ENCODE measurements at places on chromosomes 12 and 14.
A peak's percentile ranks its signal among the peaks of the same experiment; 100 is the strongest.

DNA sequence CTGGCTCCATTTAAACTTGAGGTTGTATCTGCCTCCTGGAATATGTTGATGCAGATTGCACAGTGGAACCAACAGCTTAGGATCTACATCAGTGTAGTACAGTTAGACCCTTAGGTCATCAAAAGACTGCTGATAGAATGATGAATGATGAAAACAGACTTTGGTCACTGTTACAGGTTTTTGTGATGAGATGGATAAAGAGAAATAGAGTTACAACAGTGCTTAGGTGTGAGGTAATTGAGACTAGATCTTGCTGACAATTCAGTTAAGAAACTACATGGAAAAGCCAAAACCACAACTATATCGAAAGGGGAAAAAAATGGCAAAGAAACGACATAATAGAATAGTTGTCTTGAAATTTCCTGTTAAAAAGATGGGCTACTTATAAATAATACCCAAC lies 145.7 kb upstream of the LMNTD1 start:
- DNase-seq, result no peak

DNA sequence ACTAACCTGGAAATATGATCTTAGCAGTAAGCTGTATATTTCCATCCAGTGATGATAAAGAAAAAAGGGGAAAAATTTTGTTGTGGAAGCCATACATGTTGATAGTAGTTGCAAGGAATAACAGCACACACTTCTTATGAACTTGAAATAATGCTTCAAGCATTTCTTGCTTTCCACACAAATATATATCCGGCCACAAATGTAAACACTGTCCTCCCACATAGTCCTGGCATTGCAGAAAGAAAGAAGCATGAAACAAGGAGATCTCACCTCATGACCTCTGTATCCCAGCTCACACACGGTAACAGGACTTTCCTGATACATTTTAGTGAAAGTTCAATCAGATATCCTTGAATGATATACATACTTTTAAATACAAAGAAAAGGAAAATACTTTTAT lies 56.0 kb downstream of the LLPH start:
- no peak for DNase-seq

- no peak for DNase-seq
Measured at GRCh38 chr14:102472791-102473150, 36.8 kb downstream of the ANKRD9 start.

DNA sequence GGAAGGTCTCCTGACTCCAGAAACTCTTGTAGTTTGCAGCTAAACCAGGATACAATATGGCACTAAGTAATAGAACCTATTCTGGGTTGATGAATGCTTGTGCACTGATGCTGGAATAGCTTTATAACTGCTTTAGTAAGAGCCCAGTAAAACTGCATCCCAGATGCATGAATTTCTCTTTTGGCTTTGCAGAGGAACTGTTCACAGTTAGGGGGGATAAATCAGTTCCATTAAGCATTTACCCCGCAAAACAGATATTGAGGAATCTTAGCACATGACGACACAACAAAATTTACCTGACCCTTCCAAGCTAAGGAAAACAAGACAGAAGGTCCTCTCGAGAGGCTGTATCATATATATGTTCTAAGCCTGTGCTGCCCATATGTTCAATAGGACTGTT lies 457.4 kb downstream of the FOXG1 start:
- DNase-seq, result no peak

- no peak for DNase-seq
Measured at GRCh38 chr12:88909510-88909909, 329.2 kb upstream of the KITLG start.

DNA sequence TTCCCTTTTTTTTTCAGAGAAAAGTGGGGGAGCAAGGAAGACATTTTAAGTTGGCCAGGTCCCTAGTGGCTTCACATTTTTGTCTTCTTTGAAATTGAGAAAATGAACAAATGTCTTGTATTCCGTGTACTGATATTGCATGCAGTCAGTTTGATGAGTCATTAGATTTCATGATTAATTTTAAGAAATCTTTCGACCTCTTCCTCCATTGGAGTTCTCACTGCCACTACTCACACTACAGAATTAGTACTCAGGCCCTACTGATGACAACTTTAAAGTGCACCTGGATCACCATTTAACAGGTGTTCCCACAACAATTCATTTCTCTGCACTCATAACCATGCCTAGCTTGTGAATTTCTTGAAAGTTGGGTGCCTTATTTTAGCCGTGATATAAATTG lies 50.5 kb downstream of the SAMD4A start:
- DNase-seq, result no peak

- DNase-seq, result no peak
Measured at GRCh38 chr12:5473076-5473782, 41.3 kb downstream of the NTF3 start.

- DNase-seq, result no peak
Measured at GRCh38 chr14:34372786-34373185, 89.3 kb downstream of the SPTSSA start.

DNA sequence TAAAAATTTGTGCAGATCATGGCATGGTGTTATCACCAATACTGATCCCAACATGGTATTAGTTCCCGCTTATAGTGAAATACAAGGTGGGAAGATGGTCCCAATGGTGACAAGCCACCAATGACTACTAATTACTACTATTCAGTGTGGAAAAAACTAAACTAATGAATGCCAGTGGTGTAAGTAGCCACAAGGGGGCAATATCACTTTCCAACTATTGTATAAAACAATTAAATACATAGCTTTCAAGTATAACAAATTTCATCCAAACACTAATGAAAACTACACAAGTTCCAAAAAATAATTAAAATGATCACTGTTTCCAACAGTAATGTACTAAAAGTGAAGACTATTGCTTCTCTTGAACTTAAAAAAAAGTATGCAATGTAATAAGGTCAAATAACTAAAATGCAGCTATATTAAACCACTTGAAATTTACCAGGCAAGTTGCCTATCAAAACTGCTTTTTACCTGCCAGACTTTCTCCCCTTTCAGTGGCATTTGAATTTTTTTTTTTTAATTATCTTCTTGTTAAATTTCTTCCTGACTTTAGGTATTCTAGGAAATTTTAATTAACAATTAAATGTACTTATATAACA lies 58.0 kb downstream of the PAPLN start:
- DNase-seq, result peak; percentile 16

DNA sequence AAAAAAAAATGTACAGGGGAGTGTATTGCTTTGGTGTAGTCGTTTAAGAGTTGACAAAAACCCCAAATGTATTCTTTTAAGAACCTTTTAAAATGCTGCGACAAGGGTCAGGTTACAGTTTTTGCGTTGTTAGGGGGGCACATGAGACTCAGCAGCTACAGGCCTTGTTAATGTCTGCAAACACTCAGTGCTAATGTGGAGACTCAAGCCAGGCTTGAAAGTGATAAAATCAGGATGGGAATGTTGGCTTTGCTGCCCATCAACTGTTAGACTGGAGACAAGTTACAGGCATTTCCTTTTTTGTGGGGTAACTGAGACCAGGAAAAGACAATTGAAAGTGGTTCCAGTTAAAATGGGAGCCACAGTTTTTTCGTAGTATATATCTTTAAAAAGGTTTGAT lies 84.8 kb downstream of the PRKCH start:
- DNase-seq, result no peak

Measured in left renal pelvis (tissue), 4 donors.